ENCODE measurements at places on chromosomes 3 and 15.

- no peak for DNase-seq
Observed at GRCh38 chr15:70096215-70097062, 1.3 kb downstream of the TLE3 start.

- DNase-seq = no peak
Observed at GRCh38 chr15:66842710-66843441, 140.8 kb downstream of the SMAD6 start.

- no peak for DNase-seq
Observed at GRCh38 chr3:52498137-52499054, 3.3 kb downstream of the STAB1 start.

GRCh38 chr3:189108735-189109134, 63.0 kb upstream of the TPRG1 start:
- DNase-seq = peak; percentile 6

- DNase-seq = no peak
Observed at GRCh38 chr3:15083252-15083651, 15.7 kb downstream of the RBSN start.

DNA sequence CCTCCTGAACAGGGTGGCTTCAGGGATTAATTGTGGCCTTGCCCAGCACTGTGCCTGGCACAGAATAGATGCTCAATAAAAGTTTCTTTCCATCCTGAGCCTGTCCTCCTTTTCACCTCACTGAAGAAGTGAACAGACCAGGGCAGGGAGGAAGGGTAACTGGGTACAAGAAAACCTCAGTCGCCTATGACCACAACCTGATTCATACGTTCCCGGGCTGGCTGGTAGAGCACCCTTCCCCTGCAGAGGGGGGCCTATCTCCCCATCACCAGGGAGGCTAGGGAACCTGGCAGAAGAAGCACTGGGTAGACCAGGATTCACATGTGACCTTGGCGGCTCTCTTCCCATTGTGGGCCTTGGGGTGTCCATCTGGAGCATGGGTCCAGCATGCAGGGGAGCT, 27.8 kb upstream of the CACNA2D2 start:
- no peak for DNase-seq

- DNase-seq = peak; percentile 44
Observed at GRCh38 chr3:47961815-47962606, 54.2 kb downstream of the MAP4 start.

DNA sequence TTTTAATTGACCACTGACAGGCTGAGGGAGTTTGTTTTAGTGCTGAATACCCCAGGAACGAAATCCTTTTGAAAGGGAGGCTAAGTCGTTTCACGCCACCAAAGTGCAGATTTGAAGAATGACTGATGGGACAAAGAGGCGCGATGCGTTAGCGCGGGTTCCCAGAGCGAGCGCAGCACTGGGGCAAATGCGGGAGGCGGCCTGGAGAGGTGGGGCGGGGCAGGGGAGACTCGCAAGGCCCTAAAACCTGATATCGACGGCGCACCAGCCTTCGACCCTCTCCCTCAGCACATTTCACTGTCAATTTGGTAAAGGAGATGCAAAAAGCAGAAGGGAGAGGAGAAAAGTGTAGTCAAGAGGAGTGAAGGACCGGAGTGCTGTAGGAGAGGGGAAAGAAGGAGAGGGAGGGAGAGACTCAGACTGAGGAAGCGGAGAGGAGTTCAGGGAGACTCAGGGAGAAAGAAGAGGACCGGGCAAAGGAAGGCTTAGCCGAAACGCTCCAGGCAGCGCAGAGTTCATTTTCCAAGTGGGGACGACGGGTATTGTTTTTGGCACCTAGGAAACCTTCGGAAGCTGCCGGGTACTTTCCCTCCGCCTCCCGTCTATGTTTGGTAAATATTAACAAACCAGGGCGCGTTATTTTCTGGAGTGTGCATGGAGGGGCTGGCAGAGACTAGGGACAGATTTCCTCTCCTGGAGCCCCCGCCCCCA, 3.8 kb upstream of the FOXB1 start:
- no peak for DNase-seq

DNA sequence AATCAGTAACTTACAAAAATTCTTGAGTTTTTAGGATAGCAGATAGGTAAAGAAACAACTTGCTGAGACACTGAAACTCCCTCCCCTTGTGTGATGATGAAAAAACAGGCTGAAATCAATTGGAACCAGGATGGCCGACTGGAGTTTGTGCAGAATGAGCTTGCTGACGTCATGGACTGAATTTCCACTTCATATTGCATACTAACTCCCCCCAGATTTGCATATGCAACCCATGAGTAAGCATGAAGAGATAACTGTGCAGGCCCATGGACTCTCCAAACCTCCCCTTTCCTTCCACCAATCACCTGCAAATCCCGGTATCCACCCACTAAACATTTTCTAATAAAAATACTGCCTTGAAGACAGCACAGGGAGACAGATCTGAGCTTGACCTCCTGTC, 82.0 kb upstream of the SCN5A start:
- DNase-seq = no peak
